IMR-90 (cell line): ENCODE measurements at places on chromosomes 16 and 17. TPM values are rescaled to one million over a fixed set of nuclear protein-coding genes. Genes with fewer than 3 reads are reported as not detected.

Gene ASPHD1
- total RNA-seq: 4.1 and 4.2 TPM in 2 replicates

Gene ESRP2
- under 0.01 TPM in 1 of 2 replicates, not detected in the other for total RNA-seq

Gene CNTNAP4
- not detected in 2 replicates for total RNA-seq

Gene TBC1D3C
- not detected in 2 replicates for total RNA-seq

Gene CRYM
- not detected in 2 replicates for total RNA-seq

DNA sequence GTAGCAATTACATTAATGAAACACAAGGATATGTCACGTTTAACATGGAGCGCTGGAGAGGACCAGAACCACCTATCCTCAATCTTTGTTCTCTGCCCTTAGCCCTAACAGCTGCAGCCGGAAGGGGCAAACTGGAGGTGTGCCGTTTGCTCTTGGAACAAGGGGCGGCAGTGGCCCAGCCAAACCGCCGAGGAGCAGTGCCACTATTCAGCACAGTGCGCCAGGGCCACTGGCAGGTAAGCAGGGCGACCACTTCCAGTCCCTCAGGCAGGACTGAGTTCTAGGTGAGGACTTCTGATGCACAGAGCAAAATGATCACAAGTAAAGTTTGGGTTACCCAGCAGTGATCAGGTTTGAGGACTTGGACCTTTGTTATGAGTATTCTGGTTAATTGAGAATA, 41.1 kb downstream of the CYB561 start:
- no peak for DNase-seq

DNA sequence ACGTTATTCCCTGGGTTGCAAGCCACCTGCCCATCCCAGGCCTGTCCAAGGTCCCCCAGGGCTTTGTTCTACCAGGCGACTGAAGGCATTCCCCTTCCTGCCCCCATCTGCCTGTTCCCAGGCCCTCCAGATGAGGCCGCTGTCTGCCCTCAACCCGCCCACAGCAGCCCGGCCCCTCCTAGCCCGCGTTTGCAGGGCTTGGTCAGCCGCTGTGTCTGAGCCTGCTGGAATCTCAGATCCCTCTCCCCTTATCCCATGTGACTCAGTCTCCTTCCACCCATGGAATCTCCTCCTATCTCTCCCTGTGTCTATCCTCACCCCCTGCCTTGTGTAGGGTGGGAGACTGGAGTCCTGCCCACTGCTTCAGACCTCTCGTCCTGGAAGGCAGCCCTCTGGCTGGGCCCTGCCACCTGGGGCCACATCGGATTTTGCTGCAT, 186.0 kb upstream of the TNRC6C start:
- DNase-seq: peak; percentile 33

DNA sequence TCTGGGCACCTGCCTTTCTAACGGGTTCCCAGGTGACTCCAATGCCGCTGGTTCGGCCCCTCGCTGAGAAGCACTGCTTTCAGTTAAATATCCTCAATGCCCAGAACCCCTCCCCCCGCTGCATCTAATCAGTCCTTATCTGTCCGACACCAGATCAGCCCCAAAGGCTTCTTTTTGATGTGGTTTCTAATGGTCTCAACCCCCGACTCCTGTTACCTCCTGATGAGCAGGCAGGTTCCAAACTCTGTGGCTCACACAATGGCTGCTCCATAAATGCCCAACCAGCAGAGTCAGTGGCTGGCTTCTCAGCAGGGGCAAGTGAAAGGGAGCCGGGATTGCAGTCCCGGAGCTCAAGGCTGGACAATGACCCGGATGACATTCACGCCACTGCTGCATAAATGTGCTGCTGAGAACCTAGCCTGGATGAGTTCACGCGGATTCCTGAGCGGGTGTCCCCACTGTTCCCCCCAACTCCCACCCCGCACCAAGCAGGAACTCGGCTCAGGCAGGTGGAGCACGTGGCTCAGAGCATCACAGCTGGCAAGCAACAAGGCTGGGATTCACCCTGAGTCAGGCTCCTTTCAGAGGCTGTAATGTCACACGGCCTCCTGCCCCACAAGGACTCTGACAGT, 1.0 kb upstream of the SLC38A8 start:
- DNase-seq: peak; percentile 18

DNA sequence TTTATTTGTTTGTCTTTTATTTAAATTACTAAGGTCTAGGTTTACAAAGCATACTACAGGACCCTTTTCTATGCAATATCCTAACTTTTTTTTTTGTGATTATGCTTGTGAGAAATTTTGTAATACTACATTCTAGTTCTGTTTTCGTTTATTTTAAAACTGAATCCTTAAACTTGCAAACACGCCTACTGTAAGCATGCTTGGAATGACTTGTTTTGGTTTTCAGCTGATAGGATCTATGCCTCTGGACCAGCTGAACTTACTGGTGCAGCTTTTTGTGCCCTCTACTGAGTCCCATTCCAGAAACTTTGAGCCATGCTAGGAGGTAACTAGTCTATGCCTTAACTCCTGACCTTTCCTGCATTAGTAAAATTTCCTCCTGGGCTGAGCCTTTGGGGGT, 6.0 kb downstream of the PDP2 start:
- DNase-seq: peak; percentile 46

DNA sequence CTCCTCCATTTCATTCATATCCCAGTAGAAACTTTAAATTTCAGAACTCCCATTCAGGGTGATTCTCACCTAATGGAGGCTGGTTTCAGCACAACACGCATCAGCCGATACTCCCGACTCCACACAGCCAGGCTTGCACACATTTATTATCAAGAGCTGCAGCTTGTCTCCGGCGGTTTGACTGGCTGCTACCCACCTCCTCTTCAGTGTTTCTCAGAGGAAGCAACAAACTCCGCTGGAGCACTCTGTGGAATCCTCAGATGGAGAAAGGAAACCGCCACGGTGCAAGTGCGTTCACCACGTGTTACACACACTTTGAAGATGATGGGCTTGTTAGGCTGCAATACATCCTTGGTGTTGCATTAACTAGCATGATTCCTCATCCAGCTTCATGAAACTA, 39.7 kb upstream of the NUDT7 start:
- DNase-seq: no peak

GRCh38 chr17:16250635-16251034, 33.6 kb downstream of the PIGL start:
- peak; percentile 60 for DNase-seq

DNA sequence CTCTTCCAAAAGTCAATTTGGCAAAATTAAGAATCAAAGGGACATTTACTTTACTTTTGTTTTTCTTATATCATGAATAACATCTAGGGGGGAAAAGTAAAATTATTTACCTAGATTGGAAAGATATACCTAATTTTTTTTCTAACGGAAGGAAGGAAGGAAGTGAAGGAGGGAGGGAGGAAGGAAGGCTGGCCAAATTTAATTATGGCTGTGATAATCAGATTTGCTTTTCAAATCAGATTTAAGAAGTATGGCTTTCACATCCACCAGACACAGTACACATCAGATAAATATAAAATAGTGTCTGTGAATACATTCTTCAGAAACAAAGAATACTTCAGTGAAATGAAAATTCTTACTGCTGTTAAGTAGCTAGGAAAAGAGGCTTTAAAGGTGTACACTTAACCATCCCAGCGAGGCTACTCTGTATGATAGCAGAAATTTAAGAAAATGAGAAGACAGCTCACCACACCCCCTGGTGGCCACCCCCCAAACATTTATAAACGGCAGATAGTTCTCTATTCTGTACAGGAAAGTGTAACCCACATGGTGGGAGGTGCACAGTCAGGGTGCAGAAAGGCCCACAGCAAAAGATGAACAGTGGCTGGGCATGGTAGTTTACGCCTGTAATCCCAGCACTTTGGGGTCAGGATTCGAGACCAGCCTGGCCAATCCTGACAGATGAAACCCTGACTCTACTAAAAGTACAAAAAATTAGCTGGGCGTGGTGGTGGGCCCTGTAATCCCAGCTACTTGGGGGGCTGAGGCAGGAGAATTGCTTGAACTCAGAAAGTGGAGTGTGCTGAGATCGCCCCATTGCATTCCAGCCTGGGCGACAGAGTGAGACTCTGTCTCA, 150.8 kb downstream of the SSH2 start:
- peak; percentile 46 for DNase-seq

DNA sequence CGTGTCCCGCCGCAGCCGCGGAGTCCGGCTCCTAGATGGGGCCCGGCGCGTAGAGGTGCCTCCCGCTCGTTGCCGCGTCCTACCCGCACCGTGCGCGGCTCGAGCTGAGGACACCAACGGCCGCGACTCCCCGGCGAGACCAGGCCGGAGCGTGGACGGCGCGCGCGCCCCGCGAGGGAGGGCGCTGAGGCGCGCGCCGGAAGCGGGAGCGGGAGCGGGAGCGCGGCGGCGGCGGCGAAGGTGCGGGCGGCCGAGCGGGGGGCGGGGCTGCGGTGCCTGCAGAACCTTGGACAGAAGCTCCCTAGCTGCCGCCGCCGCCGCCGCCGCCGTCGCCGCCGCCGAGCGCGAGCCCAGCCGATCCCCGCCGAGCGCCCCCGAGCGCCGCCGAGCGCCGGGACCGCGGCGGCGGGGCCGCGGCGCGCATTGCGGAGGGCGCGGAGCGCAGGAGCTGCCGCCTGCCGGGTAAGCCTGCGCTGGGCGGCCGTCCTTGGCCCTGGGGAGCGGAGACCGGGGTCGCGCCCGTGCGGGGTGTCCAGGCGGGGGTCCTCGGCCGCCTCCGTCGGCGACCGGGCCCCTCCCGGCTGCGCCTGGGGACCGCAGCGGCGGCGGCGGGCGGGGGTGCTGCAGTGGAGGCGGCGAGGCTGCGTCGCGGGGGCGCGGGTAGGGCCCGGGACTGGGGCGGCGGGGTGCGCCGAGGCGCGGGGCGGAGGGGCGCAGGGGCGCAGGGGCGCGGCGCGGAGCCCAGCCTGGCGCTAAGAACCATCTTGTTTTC, at the start of gene CDK5R1:
TSS of gene CDK5R1 (plus strand) at position 293 of the 772 bp plus-strand sequence. CDS start 628 bp downstream, outside the sequence.
- DNase-seq: peak; percentile 35

DNA sequence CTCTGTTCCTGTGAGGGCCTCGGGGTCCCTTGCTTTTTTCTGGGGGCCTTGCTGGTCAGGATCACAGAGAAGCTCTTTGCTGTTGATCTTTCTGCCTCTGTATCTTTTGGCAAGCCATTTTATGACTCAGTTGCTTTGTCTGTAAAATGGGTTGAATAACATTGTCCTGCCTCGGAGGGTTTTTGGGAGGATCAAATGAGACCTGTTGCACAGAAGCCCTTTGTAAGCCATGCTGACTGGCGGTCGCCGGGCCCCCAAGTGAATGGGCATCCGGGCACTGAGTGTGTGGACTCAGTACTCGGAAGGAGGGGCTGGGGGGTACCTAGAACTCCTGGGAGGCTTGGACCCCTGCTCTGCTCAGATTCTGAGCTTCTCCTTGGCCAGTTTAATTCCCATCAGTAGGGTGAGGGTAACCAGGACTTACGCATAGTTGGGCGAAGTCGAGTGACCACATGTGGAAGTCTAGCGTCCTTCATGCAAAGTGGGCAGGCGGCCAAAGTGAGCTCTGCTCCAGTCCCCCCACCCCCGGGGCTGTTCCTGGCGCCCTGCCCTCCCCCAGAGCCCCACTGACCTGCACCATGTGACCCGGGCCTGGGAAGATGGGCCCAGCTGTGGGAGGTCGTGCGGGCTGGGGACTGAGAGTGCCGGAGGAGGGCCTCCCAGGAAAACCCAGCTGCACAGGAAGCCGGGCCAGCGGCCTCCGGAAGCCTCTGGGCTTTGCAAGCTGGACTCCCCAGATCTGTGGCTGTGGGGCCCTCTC, 284.0 kb downstream of the SEC14L1 start:
- peak; percentile 96 for DNase-seq

DNA sequence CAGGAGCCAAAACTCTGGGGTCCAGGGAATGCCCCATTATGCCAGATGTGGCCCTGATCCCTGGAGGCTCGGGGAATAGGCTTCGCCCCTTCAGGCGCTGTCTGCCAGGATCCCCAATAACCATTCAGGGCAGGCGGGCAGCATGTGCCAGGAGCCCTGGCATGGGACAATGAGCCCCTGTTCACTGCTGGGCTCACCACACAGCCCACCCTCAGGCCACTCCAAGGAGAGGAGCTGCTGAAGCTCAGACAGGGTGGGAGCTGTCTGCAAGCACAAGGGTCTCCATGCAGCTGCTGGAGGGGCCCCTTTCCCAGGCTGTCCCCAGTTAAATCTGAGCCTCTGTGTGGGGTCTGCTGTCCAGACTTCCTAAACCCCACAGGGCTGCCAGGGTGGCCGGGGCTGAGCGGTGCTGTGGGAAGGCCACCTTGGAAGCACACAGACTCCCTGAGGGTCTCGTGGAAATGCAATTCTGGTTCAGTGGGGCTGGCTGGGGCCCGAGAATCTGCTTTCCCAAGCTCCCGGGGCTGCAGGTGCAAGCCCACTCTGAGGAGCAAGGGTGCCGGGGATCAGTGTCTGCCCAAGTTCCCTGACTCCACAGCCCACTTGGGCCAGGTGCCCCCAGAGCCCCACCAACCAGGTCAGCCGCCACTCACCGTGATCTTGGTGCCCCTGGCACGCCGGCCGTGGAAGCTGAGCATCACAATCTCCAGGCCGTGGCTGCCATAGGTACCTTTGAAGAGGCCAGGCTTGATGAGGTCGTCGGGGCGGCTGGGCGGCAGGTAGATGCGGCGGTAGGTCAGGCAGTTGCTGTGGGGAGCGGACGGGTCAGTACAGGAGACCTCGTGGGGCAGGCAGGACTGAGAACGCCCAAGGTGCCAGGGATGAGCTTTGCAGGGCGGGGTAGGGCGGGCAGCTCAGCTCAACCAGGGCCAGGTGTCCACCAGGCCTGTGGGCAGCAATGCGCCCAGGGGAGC, 17.7 kb upstream of the C16orf95 start:
- DNase-seq: no peak

DNA sequence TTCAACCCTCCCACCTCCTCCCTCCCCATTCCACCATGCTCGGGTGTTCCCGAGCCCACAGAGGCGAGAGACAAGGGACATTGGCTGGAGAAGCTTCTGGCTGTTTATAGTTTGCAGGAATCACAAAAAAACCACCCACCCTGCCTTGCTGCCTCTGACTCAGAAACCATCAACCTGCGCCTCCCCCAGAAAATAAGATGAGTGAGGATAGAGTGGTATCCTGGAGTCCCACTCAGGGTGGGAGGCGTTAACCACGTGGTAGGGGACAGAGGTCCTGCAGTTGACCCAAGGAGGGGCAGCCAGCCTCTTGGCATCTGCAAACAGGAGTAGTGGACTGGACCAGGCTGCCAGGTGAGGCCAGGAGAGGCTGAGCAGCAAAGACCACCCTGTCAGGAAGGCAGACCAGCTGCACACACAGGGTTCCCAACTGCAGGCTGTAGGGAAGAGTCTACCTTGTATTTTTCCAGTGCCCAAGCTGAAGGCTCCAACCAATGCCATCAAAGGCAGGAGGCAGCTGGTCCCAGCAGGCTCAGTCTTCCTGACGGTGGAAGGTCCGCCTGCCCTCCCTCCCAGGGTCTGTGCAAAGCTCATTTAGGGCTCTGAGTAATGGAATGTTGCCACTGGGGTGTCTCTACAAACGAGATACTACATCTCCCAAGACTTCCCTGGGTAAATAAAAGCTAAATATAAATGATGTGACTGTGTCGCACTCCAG, 201.5 kb upstream of the TNRC6C start:
- no peak for DNase-seq

- DNase-seq: no peak
Measured at GRCh38 chr17:75697651-75698291, 23.5 kb upstream of the ITGB4 start.

GRCh38 chr17:70172923-70173322, 3.6 kb downstream of the KCNJ2 start:
- DNase-seq: no peak

GRCh38 chr16:85988723-85989313, 89.9 kb downstream of the IRF8 start:
- DNase-seq: no peak
